Pulmonary artery endothelial cell (primary cell): ENCODE measurements at places on chromosomes 12 and 14. TPM values are rescaled to one million over a fixed set of nuclear protein-coding genes. Genes with fewer than 3 reads are reported as not detected.

Gene KLHDC1
- total RNA-seq: 1.2 and 2.0 TPM in 2 replicates

Gene GPRC5A
- total RNA-seq: 10.4 and 15.1 TPM in 2 replicates

Gene VWF
- 535 and 577 TPM in 2 replicates for total RNA-seq

Gene SMCO2
- 0.13 and 0.14 TPM in 2 replicates for total RNA-seq

Gene TMPRSS12
- not detected in 2 replicates for total RNA-seq

Gene TROAP
- 16.9 and 19.6 TPM in 2 replicates for total RNA-seq

Gene RNF212B
- not detected in 2 replicates for total RNA-seq

Gene ADAMTS20
- not detected in 2 replicates for total RNA-seq

Gene FGF23
- total RNA-seq: not detected in 2 replicates

Gene AKAP5
- 0.53 and 0.63 TPM in 2 replicates for total RNA-seq
